Natural killer cell treated with Interleukin-12 subunit alpha and Interleukin-12 subunit beta and Interleukin-15 and Interleukin-18, amount 100 ng/mL, for 72 hours (primary cell): ENCODE measurements at places on chromosomes 5 and 9.

- H3K27me3 ChIP-seq = no peaks in the 10 kb centered on the region
- H3K4me3 ChIP-seq = no peak overlapping the region
- H3K27ac ChIP-seq = no peak overlapping the region
- no peak for DNase-seq
- peaks cover 2% of the 10 kb centered on the region for H3K4me1 ChIP-seq
Measured at GRCh38 chr9:131188976-131189375, 63.6 kb downstream of the NUP214 start.

- no peak overlapping the region for H3K27ac ChIP-seq
- no peak overlapping the region for H3K4me3 ChIP-seq
- no peaks in the 10 kb centered on the region for H3K27me3 ChIP-seq
- H3K4me1 ChIP-seq = no peaks in the 10 kb centered on the region
- no peak for DNase-seq
Measured at GRCh38 chr5:57117596-57117995, 56.3 kb upstream of the GPBP1 start.

- DNase-seq = no peak
- no peaks in the 10 kb centered on the region for H3K4me1 ChIP-seq
- no peaks in the 10 kb centered on the region for H3K36me3 ChIP-seq
- no peaks in the 10 kb centered on the region for H3K27me3 ChIP-seq
- no peak overlapping the region for H3K27ac ChIP-seq
Measured at GRCh38 chr9:29793970-29794369, 2220.7 kb upstream of the C9orf72 start.

DNA sequence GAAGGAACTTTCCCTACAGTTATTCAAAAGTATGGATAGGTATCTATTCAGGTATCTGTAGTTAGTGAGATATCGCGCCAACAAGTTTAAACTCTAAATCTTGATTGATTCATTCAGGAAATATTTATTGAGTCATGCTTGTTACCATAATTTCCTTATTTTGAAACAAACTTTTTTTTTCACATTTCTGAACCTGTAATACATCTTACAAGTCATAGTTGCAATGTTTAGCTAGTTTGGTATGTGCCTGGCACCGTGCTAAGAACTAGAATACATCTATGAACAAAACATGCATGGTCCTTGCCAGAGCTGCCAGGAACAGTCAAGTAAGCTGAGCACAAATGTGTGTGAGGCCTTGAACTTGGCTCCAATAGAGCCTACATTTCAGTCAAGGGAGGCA lies 226.4 kb downstream of the PCSK5 start:
- H3K27me3 ChIP-seq = no peaks in the 10 kb centered on the region
- H3K27ac ChIP-seq = no peak overlapping the region
- no peaks in the 10 kb centered on the region for H3K36me3 ChIP-seq

DNA sequence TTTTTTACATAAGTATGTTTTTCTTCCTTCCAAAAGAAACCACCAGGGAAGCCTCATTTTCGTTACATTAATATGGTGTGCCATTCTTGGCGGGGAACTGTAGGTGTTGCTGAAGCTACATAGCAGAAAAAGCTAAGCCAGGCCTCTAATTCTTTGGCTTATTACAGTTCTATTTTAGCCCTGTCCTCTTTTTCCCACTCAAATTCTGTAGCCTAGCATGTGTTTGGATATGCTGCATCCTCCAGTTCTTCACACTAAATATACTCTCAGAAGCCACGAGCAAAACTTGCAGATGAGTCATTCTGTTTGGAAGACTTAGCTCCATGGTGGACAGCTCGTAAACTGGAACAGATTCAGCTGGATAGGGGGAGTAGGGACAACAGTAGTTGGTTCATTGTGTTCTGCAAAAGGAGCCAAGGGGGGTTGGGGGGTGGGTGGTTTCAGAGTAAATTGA lies 369.4 kb downstream of the TMEM161B start:
- H3K36me3 ChIP-seq = no peaks in the 10 kb centered on the region
- H3K27ac ChIP-seq = no peak overlapping the region
- no peaks in the 10 kb centered on the region for H3K27me3 ChIP-seq
- no peak overlapping the region for H3K4me3 ChIP-seq
- DNase-seq = no peak

GRCh38 chr9:126532019-126532462 lies 81.7 kb upstream of the LMX1B start:
- H3K4me1 ChIP-seq = no peaks in the 10 kb centered on the region
- H3K27me3 ChIP-seq = no peaks in the 10 kb centered on the region
- H3K27ac ChIP-seq = no peak overlapping the region
- no peak for DNase-seq

DNA sequence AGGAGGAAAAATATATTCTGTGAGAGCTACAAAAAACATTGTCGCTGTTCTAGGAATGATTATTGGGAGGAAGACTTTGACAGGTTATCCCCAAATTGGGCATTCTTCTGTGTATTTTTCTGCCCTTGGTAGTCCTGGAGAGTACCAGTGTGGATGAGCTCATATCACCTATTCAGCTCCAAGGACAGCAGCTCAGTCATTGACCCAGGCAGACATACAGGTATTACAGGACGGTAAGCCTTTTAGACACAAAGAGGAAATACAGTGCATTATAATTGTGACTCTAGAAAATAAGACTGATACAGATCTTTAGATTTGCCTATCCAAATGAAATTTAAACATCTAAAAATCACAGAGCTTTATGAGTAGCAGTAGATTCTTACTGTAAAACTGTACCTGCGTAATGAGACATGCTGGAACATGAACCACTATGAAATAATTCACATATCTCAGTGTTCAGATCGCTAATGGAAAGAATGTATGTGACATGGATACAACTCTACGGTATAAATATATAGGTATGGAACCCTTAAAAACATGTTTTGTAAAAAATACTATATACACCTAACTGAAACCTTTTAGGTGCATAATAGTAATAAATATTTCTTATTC lies 56.0 kb downstream of the PLK2 start:
- no peak for DNase-seq
- no peaks in the 10 kb centered on the region for H3K36me3 ChIP-seq
- H3K4me1 ChIP-seq = no peaks in the 10 kb centered on the region
- no peak overlapping the region for H3K4me3 ChIP-seq
- no peak overlapping the region for H3K27ac ChIP-seq
- H3K27me3 ChIP-seq = peaks cover 7% of the 10 kb centered on the region

DNA sequence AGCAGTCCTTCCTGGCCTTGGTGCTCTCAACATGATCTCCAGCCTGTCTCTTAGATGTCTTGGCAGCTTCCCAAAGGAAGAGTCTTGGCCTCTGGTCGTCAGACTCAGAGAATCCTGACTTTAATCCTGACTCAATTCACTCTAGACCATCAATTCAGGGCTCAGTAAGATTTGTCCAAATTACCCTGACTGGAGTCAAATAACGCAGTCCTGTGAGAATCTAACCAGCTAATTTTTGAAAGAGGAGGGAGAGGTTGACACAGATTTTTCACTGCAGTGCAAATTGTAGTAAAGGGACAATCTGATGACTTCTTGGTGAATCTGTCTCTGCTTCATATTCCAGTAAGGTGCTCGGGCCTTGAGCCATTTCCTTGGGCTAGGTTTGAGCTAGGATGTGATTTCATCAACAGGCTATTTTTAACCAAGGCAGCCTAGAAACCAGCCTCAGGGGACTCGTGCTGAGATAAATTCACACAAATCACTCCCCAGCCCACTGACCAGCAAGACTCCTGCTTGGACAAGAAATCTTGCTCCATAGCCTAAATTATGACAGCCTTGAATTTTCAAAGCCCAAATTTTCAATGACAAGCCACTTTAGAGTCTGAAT lies 257.4 kb downstream of the ENC1 start:
- no peak overlapping the region for H3K27ac ChIP-seq
- H3K4me1 ChIP-seq = no peaks in the 10 kb centered on the region
- H3K36me3 ChIP-seq = no peaks in the 10 kb centered on the region
- no peak for DNase-seq
- H3K27me3 ChIP-seq = peaks cover 20% of the 10 kb centered on the region
- no peak overlapping the region for H3K4me3 ChIP-seq

DNA sequence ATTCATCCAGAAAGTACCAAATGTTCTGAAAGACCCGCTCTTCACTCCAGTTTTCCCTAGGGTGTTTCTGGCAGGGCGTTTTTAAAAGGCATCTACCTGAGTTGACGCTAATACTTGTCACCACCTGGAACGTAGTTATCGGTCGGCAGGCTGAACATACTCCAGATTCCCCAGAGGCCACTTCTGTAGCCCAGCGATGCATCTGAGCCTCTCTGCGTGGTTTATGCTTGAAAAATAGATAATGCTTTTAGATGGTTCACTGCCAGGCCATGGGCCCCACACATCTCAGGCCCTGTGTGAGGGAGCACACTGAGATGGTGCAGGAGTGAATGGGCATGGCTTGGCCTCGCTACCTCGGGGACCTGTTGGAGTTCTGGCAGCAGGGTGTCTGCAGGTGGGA lies 33.0 kb upstream of the NCS1 start:
- H3K4me1 ChIP-seq = peaks cover 81% of the 10 kb centered on the region
- peak overlapping the region; percentile 94 for H3K27ac ChIP-seq
- H3K27me3 ChIP-seq = peaks cover 6% of the 10 kb centered on the region
- H3K36me3 ChIP-seq = peaks cover 11% of the 10 kb centered on the region
